ENCODE measurements at places on chromosomes 16 and 17.

GRCh38 chr17:15513058-15513791 is 45.8 kb upstream of the CDRT4 start:
- peak; percentile 43 for DNase-seq

DNA sequence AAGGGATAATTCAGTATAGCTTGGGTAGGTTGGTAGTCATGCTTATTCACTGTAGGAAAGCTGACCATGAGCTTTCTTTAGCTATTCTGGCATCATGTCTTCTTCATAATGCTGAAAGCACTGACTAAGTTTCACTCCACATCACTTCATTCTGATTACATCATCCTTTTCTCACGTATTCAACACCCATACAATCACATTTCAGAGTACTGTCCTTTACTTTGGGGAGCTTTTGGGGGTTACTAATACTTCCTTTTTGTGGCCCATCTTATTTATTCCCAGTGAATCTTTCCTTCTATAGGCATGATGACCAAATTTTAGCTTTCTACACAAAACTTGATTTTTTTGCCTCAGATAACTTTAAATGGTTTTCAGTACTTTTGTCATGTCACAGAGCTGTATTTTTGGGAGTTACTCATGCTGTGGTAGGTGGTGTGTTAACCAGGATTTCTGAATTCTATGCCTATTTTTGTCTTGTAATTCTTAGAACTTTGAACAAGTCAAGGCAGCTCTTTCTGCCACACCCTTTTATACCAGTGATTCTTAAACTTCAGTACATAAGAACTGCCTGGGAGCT is 23.5 kb downstream of the TADA2A start:
- peak; percentile 42 for DNase-seq

- peak; percentile 34 for DNase-seq
Measured at GRCh38 chr16:11056090-11056992, 112.0 kb downstream of the CLEC16A start.

- no peak for DNase-seq
Measured at GRCh38 chr17:9897372-9897968, 7.6 kb downstream of the RCVRN start.

- DNase-seq: no peak
Measured at GRCh38 chr16:90002759-90003158, 16.5 kb downstream of the DBNDD1 start.

- no peak for DNase-seq
Measured at GRCh38 chr17:77468897-77469296, 328.1 kb downstream of the SEC14L1 start.

DNA sequence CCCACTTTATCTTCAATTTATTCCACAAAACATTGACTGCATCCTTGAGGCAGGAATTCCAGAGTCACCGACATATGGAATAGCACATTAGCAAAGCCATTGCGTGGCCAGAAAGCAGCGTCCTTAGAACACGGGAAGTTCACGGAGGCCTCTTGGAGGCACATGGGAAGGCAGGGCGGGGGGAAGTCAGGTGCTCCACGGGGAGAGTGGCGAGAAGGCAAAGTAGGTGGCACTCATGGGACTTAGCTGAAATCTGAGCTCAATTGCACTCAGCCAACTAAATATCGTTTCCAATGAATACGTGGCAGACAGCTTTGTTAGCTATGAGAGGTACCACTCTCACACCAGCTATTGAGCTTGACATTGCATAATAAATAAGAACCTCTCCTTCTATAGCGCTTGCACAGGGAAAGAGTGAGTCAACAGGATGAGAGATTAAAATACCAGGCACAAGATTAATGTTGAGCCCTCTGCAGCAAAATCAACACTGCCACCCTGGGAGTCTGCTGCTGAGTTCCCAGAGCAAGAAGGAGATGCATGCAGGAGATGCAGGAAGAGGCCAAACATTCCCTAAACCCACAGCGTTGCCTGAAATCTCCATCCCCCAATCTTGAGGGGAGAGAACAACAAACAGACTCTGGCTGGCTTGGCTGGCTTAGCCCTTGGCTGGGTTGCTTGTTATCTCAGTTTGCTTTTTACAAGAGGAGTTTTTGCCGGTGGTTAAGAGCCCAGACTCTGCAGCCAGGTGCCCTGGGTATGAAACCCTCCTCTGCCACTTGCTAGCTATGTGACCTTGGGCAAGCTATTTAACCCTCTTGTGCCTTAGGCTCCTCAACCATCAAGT is 28.8 kb downstream of the ABCC12 start:
- DNase-seq: peak; percentile 86

GRCh38 chr16:69320740-69321073 is 9.6 kb downstream of the VPS4A start:
- no peak for DNase-seq

DNA sequence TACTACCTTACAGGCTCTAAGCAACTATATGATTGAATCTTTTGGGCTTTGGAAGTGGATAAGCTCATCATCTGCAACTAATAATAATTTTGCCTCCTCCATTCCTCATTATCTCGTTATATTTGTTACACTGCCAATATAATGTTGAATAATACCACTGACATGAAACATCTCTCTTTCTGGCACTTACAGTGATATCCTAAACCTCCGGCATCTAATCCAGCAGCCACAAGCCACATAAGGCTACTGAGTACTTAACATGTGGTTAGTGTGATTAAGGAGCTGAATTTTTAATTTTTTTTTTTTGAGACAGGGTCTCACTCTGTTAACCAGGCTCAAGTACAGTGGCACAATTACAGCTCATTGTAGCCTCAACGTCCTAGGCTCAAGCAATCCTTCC is 9.6 kb downstream of the CDC42EP4 start:
- DNase-seq: peak; percentile 69

DNA sequence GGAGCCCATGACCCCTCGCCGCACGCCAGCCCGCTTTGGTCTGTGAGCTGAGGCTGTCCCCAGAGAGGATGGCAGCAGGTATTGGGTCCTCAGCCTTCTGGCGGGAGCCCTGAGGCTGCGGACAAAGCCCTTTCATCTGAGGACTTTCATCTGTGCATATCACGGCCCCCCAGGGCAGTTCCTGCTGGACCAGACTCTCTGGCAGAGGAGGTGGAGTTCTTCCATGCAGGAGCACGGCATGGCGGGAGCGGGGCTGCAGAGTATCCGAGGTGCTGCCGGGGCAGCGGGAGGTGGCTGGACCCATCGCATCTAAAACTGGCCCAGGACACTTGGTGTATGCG is 18.8 kb downstream of the DHX38 start:
- DNase-seq: no peak

GRCh38 chr17:47850373-47850691 is 631 bp downstream of the SP6 start:
- DNase-seq: no peak

- DNase-seq: no peak
Measured at GRCh38 chr17:38608648-38609047, 2.9 kb upstream of the SRCIN1 start.

DNA sequence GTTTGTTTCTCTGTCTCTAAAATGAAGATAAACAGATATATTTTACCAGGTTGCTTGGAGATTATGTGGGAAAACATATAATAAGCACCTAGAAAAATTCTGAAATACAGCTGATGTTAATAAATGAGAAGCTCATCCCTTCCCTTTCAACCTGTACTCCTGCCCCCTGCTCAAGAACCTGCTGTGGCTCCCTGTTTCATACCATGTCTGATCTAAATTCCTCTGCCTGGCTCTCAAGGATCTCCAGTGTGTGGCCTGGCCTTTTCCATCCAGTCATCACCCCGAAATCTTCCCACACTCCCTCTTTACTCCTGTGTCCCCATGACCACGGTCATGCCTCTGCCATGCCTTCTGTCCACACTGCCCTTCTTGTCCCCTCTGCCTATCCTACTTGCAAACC is 19.4 kb upstream of the DLX4 start:
- no peak for DNase-seq

DNA sequence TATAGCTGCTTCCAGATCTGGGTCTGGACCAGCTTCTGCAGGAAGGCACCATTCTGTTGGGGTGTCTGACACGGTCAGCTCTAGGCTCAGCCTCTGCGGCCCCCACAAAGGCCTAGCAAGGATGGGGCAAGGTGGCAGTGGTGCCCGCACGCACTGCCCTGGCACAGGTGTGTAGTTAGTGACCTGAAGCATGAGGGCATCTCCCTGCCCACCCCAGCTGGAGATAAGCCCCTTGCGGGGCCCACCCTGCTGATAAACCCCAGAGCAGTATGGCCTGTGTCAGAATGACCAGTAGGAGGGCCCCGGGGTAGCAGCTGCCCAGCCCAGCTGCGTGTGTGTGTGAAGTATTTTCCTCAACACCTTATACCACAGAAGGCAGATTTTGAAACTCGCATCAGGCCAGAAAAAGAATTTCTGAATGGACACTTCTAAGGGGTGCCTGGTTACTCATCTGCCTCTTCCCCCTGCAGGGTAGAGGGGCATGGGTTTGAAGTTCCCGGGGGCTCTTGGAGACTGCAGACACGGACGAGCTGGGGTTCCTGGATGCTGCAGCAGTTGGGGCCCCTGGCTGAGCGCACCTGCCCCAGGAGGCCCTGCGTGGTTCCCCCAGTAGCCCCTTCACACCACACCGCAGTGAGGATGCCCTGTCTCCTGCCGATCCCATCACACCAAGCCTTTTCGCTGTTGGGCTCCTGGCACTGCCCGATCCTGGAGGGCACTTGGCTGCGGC is 4.5 kb downstream of the ARHGDIA start:
- no peak for DNase-seq

- no peak for DNase-seq
Measured at GRCh38 chr16:49773534-49774475, 82.1 kb downstream of the ZNF423 start.

- no peak for DNase-seq
Measured at GRCh38 chr17:60579090-60579489, 20.9 kb upstream of the PPM1D start.

- DNase-seq: peak; percentile 64
Measured at GRCh38 chr16:19559242-19559910, 3.9 kb downstream of the VPS35L start.

GRCh38 chr17:66751771-66752170 is 83.1 kb upstream of the CACNG5 start:
- DNase-seq: no peak

- no peak for DNase-seq
Measured at GRCh38 chr17:64403881-64404460, 13.3 kb upstream of the PECAM1 start.

- DNase-seq: no peak
Measured at GRCh38 chr17:36625188-36625587, 23.8 kb downstream of the MRM1 start.

DNA sequence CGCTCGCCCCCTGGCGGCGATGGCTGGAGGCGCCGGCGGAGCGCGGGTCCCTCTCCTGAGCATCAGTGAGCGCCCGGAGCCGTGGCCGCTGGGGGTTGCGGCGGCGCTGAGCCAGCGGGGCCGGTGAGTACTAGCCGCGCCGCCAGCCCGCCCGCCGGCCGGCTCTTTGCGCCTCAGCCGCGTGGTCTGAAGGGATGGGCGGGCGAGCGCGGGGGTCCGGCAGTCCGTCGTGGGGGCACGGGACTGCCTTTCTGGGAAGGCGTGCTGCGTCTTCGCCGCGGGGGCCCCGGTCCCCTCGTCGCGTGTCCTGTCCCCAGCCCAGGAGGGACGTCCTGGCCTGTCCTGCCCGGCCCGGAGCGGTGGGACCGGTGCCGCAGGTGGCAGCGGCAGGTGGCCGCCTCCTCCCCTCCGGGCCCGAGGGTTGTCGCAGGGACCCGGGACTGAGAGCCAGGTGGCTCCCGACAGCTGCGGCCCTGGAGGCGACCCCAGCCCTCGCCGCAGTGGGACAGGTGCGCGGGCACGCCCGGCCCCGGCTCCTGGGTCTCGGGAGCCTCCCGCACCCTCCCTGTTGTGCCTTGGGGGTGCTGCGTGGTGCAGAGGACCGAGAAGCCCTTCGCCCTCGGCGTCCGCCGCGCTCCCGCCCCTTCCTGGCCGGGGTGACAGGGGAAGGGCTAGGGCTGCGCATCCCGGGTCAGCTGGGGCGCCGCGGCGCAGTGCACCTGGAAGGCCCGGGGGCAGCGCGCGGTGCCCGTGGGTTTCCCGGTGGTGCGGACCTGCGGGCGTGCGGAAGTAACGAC is at the start of gene SPECC1:
SPECC1 (plus strand) TSS at position 58 of the 797 bp plus-strand sequence. CDS start 87,293 bp downstream, outside the sequence.
- DNase-seq: peak; percentile 16

GRCh38 chr16:11312718-11313492 is 31.8 kb upstream of the PRM1 start:
- DNase-seq: peak; percentile 35

DNA sequence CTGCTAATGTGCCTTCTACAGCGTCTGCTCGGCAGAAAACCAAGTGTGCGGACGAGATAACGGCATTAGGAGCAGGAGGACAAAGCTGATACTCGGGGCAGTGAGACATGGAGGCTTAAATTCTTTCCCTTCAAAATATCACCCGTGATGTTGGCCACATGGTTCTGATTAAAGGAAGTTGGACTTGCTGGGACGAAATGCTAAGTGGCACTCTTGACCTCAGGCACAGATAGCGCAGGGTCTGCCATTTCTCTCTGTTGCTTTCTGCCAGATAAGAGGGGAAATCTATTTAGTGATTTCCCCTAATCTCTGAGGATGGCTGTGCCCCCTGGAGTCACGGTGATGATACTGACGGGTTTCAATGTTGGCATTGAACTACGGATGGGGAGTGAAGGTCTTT is 509.6 kb upstream of the EEF2KMT start:
- no peak for DNase-seq

GRCh38 chr17:7647018-7647417 is 3.7 kb upstream of the ATP1B2 start:
- no peak for DNase-seq

DNA sequence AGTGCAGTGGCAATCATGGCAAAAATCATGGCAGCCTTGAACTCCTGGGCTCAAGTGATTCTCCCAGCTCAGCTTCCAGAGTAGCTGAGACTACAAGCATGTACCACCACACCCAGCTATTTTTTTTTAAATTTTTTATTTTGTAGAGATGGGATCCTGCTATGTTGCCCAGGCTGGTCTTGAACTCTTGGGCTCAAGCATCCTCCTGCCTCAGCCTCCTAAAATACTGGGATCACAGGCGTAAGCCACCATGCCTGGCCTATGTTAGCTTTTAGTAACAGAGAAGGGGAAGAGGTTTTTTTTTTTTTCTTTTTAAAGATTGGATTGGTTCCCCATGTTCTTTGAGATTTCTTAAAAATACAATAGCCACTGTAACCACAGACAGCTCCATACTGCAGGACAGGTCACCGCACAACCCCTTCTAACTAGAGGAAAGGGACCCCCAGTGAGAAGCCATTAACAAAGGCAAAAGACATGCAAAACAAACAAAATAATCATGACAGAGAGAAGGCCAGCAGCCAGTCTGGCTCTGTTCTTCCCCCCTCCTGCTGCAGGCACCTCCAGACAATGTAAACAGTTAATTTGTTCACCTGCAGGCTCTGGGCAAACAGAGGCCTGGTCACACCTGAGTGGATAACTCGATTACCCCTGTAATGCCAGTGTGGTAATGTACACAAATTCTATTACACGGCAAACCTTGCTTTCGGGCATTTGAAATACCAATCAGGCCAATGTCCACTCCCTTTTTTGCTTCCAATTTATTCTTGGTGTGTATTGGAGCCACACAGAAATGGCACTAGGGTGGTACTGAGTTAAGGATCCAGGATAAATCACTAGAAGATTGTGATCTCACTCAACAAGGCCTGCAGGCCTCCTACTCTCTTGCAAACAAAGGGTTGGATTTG is 52.9 kb downstream of the SNX11 start:
- DNase-seq: no peak

- peak; percentile 44 for DNase-seq
Measured at GRCh38 chr17:13395862-13396261, 205.9 kb downstream of the HS3ST3A1 start.

GRCh38 chr17:5877948-5878347 is 192.2 kb upstream of the WSCD1 start:
- no peak for DNase-seq
